ENCODE measurements at places on chromosomes 1 and 21. TPM values are rescaled to one million over a fixed set of nuclear protein-coding genes. Genes with fewer than 3 reads are reported as not detected.

Gene S100B
- 7.1 TPM for polyA plus RNA-seq

Gene SLC44A3
- 6.4 TPM for polyA plus RNA-seq

Gene B3GALT2
- polyA plus RNA-seq = 0.80 TPM

Gene KCNJ15
- 13.0 TPM for polyA plus RNA-seq

- H3K4me1 ChIP-seq = peaks cover 5% of the 10 kb centered on the region
- peak; percentile 43 for DNase-seq
- H3K36me3 ChIP-seq = no peaks in the 10 kb centered on the region
- H3K27me3 ChIP-seq = no peaks in the 10 kb centered on the region
Observed at GRCh38 chr1:174999936-175000696, at the start of gene CACYBP. Gene CACYBP, plus strand, starts transcription at chr1:174999947. Its CDS starts 234 bp downstream, at chr1:175000181.

DNA sequence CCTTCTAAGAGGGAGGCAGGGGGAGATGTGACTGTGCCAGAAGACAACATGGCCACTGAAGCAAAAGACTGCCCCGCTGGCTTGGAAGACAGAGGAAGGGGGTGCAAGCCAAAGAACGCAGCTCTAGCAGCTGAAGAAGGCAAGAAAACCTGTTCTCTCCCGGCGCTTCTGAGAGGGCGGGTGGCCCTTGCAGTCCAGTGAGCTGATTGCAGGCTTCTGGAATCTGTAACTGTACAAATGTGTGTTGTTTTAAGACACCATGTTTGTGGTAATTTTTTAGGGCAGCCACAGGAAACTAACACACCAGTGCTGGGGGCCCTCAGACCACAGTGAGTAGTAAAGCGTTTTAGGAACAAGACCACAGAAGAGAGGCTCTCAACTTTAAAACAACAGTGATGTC, 47.0 kb downstream of the CD46 start:
- H3K4me1 ChIP-seq = no peaks in the 10 kb centered on the region
- H3K27ac ChIP-seq = no peak overlapping the region
- H3K4me3 ChIP-seq = no peak overlapping the region
- H3K36me3 ChIP-seq = no peaks in the 10 kb centered on the region

- no peaks in the 10 kb centered on the region for H3K36me3 ChIP-seq
- H3K4me3 ChIP-seq = no peak overlapping the region
- H3K27me3 ChIP-seq = no peaks in the 10 kb centered on the region
Observed at GRCh38 chr21:24881506-24881905, 725.8 kb downstream of the MRPL39 start.

- H3K27me3 ChIP-seq = no peaks in the 10 kb centered on the region
- H3K4me3 ChIP-seq = no peak overlapping the region
- no peak for DNase-seq
- H3K27ac ChIP-seq = no peak overlapping the region
- H3K36me3 ChIP-seq = no peaks in the 10 kb centered on the region
- H3K4me1 ChIP-seq = no peaks in the 10 kb centered on the region
Observed at GRCh38 chr21:26832546-26832945, 12.7 kb downstream of the ADAMTS1 start.

- no peak overlapping the region for H3K27ac ChIP-seq
- no peaks in the 10 kb centered on the region for H3K4me1 ChIP-seq
- H3K27me3 ChIP-seq = no peaks in the 10 kb centered on the region
Observed at GRCh38 chr21:41196993-41197392, 29.0 kb downstream of the BACE2 start.

- H3K4me3 ChIP-seq = no peak overlapping the region
- no peak for DNase-seq
- no peaks in the 10 kb centered on the region for H3K27me3 ChIP-seq
- H3K27ac ChIP-seq = no peak overlapping the region
Observed at GRCh38 chr1:156754219-156754618, 2.7 kb upstream of the HDGF start.

GRCh38 chr1:59017501-59018231, 233.8 kb upstream of the JUN start:
- H3K36me3 ChIP-seq = no peaks in the 10 kb centered on the region
- H3K27me3 ChIP-seq = no peaks in the 10 kb centered on the region
- H3K4me3 ChIP-seq = no peak overlapping the region
- no peak overlapping the region for H3K27ac ChIP-seq
- DNase-seq = no peak
- peaks cover 11% of the 10 kb centered on the region for H3K4me1 ChIP-seq

- no peak overlapping the region for H3K4me3 ChIP-seq
- no peaks in the 10 kb centered on the region for H3K27me3 ChIP-seq
- DNase-seq = no peak
- no peak overlapping the region for H3K27ac ChIP-seq
- H3K4me1 ChIP-seq = peaks cover 11% of the 10 kb centered on the region
- H3K36me3 ChIP-seq = no peaks in the 10 kb centered on the region
Observed at GRCh38 chr1:155191904-155192303, 15.8 kb downstream of the THBS3 start.

DNA sequence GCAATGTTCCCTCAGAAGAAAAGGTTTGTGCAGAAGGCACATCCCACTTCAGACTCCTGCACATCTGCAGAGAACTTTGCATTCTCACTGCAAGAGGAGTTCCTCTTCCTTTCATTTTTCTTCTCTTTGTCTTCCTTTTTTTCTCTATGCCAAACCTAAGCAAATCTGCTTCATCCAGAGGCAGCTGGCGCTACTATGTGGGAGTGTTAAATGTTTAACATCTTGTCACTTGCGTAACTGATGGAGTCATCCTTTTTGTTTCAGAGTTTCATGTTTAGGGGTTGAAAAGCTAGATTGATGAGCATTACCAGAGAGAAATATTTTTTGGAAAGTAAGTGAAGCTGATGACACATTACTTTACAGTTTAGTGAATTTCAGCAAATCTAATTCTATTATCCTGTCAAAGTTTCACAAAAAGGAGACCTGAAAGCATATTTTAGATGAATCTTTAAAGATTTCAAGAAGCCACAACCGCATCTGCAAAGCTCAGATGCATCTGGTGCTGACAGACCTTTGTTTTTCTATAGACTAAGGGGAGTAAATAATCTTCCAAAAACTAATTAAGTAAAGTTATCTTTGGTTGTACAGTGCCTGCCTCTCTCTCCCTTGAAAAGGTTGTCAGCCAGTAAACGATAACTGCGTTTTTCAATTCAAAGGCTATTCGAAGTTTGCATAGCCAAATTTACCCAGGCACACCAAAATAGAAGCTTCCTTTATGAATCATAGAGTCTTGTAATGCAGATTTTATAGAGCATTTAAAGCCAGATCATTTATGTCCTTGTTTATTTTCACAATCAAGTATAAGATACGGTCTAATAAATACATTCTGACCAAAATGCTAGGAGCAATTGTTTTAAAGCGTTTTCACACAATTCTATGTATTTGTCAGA, 1.2 kb upstream of the LRRC53 start:
- no peaks in the 10 kb centered on the region for H3K27me3 ChIP-seq
- H3K36me3 ChIP-seq = no peaks in the 10 kb centered on the region
- H3K27ac ChIP-seq = no peak overlapping the region
- DNase-seq = no peak
- no peaks in the 10 kb centered on the region for H3K4me1 ChIP-seq
- no peak overlapping the region for H3K4me3 ChIP-seq

- peaks cover 15% of the 10 kb centered on the region for H3K4me1 ChIP-seq
- no peaks in the 10 kb centered on the region for H3K36me3 ChIP-seq
- H3K27me3 ChIP-seq = no peaks in the 10 kb centered on the region
- DNase-seq = no peak
- no peak overlapping the region for H3K4me3 ChIP-seq
Observed at GRCh38 chr1:201988601-201989000, 6.2 kb downstream of the RNPEP start.
